Aortic smooth muscle cell (primary cell): ENCODE measurements at places on chromosomes 4 and X. TPM values are rescaled to one million over a fixed set of nuclear protein-coding genes. Genes with fewer than 3 reads are reported as not detected.

The LRP2BP gene
- 0.56 and 0.79 TPM in 2 replicates for total RNA-seq

The ZNF732 gene
- total RNA-seq: 0.31 and 0.66 TPM in 2 replicates

The ARHGAP6 gene
- 9.9 and 11.0 TPM in 2 replicates for total RNA-seq

The CXCL13 gene
- not detected in 2 replicates for total RNA-seq

The PGAM4 gene
- not detected in 2 replicates for total RNA-seq

The HSD17B13 gene
- total RNA-seq: under 0.01 and 0.06 TPM in 2 replicates
